ENCODE measurements at places on chromosomes 6 and 20.

GRCh38 chr6:88952065-88952704, 11.2 kb downstream of the RNGTT start:
- no peak for DNase-seq

DNA sequence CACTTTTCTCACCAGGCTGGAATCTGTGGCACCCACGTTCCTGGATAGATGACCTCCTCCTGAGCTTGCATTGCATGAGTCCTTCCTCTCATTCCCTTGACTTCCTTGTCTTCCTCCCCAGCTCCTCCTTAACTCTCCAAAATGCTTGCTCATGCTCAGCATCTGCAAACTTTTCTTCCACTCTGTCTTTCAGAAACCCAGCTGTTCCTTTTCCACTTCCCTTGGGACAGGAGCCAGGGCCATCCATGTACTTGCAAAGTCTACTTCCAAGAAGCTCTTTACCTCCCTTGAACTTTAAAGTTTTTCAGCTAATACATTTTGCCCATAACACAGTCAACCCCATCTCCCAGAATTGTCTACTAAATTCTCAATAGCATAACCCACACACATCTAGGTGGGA, 861.7 kb downstream of the QKI start:
- DNase-seq, result no peak

DNA sequence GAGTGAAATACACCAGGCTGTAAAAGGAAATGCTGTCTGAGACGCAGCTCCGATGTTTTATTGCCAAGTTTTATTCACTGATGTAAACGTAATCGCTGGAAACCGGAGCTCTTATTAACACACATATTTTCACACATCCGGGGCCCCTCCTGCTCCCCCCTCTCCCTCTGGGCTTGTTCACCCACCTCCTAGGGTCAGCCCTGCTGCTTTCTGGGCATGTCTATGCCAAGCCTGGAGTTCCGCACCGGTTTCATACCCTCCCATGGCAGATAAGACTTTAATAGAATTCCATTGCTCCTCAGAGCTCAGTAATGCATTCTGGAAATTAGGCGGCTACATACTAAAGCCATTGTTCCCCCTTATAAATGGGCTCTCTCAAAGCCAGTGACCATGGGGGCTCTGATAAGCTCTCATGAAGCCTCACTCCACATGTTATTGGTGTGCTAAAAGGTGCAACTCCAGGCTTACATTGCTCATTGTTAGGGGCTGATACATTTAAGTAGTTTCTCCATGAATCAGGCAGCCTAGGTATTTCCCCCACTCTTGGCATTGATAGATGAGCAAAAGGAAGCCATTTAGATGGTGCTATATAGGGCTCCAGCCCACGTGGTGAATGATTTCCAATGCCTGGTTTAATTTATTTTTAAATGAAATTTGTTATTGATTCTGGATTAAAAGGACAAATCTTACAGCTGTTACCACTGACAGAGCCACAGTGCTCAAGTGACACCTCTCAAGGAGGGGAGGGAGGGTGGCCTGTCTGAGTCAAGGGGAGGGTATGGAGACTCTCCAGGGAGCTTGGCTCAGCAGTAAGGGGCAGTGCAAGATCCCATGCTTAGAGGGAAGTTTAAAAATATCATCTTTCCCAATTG, 4.5 kb upstream of the VSTM2L start:
- no peak for DNase-seq

GRCh38 chr6:128630213-128630612, 109.8 kb upstream of the PTPRK start:
- peak; percentile 42 for DNase-seq

- no peak for DNase-seq
Observed at GRCh38 chr20:46350201-46350985, 42.1 kb upstream of the CDH22 start.

DNA sequence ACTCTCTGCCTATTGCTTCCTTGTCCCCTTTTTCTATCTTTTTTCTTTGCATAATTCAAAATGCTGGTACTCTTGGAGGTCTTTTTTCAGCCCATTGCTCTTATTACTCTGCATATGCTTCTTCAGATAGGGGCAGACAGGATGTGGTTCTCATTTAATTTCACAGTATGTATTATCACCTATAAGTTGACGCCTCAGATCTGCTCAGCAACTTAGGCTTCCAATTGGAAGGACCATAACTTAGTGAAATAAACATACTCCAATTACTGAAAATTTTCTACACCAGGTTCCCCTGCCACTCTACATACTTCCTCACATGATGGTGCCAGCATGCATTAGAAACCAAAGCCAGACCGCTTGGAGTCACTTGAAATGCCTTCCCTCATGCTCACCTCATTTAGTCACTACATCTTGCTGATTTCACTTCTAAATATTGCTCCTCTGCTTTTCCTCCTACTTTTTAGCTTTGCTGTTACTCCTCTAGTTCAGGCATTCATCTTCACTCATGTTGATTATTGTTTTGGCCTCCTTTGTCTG, 34.5 kb upstream of the AHI1 start:
- no peak for DNase-seq

GRCh38 chr6:51266604-51267003, 447.9 kb downstream of the TFAP2B start:
- DNase-seq, result no peak
